Breast epithelium (tissue), 4 donors: ENCODE measurements at places on chromosomes 7 and 10. TPM values are rescaled to one million over a fixed set of nuclear protein-coding genes. Genes with fewer than 3 reads are reported as not detected.
A peak's percentile ranks its signal among the peaks of the same experiment; 100 is the strongest.

MORN4 gene
- total RNA-seq: 3.5 TPM

CARD11 gene
- total RNA-seq: 0.80 TPM

PCDH15 gene
- not detected for total RNA-seq

POLD2 gene
- total RNA-seq: 38.9 TPM

ZNF12 gene
- 43.0 TPM for total RNA-seq

ING3 gene
- 14.6 TPM for total RNA-seq

GNGT1 gene
- not detected for total RNA-seq

OR2A1 gene
- total RNA-seq: 0.15 TPM

GCC1 gene
- 19.0 TPM for total RNA-seq

ESYT2 gene
- total RNA-seq: 115 TPM

CACNA2D1 gene
- 16.0 TPM for total RNA-seq

BTAF1 gene
- total RNA-seq: 64.2 TPM

APBB1IP gene
- 3.5 TPM for total RNA-seq

NEUROG3 gene
- total RNA-seq: not detected

GATAD1 gene
- total RNA-seq: 51.5 TPM

NKX6-2 gene
- not detected for total RNA-seq

DNA sequence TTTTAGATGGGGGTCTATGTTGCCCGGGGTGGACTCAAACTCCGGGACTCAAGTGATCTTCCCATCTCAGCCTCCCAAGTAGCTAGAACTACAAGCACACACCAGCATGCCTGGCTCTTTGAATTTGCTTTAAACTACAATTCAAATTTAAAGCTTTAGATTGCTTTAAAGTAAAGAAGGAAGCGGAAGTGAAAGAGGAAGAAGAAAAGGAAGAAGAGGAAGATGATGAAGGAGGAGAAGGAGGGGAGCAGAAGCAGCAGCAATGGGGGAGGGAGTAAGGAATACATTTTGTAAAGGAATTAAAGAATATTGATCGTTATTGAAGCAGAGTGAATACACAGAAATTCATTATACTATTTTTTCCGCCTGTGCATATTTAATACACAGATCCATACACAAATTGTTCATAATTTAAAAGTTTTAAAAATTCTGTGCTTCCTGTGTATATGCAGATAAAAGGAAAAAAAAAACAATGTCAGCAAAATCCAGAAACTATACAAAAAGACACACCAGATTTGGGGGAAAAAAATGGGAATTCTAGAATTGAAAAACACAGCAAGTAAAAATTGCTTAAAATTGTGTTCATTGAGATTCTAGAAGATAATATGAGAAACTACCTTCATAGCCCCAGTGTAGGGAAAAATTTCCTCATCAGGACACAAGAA, 60.8 kb upstream of the KCNMA1 start:
- no peaks in the 10 kb centered on the region for H3K27me3 ChIP-seq
- no peak overlapping the region for H3K4me3 ChIP-seq
- H3K4me1 ChIP-seq: no peaks in the 10 kb centered on the region

GRCh38 chr7:43760861-43761260, 2.4 kb downstream of the BLVRA start:
- no peak overlapping the region for H3K27ac ChIP-seq
- H3K4me1 ChIP-seq: peaks cover 8% of the 10 kb centered on the region
- no peaks in the 10 kb centered on the region for H3K27me3 ChIP-seq
- H3K36me3 ChIP-seq: no peaks in the 10 kb centered on the region

GRCh38 chr10:132555648-132556575, 18.3 kb downstream of the INPP5A start:
- H3K36me3 ChIP-seq: no peaks in the 10 kb centered on the region
- DNase-seq: no peak
- H3K27me3 ChIP-seq: no peaks in the 10 kb centered on the region
- no peak overlapping the region for H3K4me3 ChIP-seq
- H3K4me1 ChIP-seq: no peaks in the 10 kb centered on the region

- no peaks in the 10 kb centered on the region for H3K4me1 ChIP-seq
- no peaks in the 10 kb centered on the region for H3K27me3 ChIP-seq
- H3K27ac ChIP-seq: no peak overlapping the region
- DNase-seq: no peak
- no peak overlapping the region for H3K4me3 ChIP-seq
These were observed 59.2 kb downstream of the HSPA12A start for GRCh38 chr10:116683166-116683565.

DNA sequence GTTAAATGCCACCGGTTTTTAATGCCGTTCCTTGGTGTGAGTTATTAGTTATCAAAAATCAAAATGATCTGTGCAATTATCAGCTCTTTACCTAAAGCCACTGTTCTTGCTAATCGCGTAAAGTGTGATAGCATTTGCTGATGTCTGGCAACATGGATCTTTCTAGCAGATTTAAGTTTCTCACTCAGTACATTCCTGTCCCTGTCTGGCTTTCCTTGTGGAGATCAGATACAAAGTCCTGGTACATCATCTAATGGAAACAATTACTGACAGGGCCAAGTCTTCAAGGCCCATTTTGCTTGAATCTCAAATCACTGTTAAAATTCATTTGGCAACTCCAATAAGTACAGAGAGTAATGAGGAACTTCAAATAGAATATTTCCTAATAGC, 755.7 kb downstream of the AUTS2 start:
- H3K36me3 ChIP-seq: no peaks in the 10 kb centered on the region
- no peak overlapping the region for H3K27ac ChIP-seq
- no peak for DNase-seq
- no peaks in the 10 kb centered on the region for H3K4me1 ChIP-seq

- no peaks in the 10 kb centered on the region for H3K4me1 ChIP-seq
- no peaks in the 10 kb centered on the region for H3K36me3 ChIP-seq
- no peaks in the 10 kb centered on the region for H3K27me3 ChIP-seq
These were observed 198.7 kb downstream of the AHR start for GRCh38 chr7:17497136-17497535.

DNA sequence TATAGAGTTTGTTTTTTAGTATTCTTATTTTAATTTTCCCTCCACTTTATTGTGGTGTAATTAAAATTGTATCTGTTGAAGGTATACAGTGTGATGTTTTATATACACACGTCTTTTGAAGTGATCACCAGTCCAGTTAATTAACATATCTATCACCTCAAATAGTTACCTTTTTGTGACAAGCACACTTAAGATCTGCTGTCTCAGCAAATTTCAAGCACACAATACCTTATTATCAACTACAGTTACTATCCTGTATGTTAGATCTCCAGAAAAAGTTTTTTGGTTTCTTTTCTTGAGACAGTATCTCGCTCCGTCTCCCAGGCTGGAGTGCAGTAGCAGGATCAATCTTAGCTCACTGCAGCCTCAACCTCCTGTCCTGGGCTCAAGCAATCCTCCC, 8.7 kb downstream of the WIPI2 start:
- no peaks in the 10 kb centered on the region for H3K27me3 ChIP-seq
- H3K4me3 ChIP-seq: no peak overlapping the region
- no peak for DNase-seq
- H3K27ac ChIP-seq: no peak overlapping the region

DNA sequence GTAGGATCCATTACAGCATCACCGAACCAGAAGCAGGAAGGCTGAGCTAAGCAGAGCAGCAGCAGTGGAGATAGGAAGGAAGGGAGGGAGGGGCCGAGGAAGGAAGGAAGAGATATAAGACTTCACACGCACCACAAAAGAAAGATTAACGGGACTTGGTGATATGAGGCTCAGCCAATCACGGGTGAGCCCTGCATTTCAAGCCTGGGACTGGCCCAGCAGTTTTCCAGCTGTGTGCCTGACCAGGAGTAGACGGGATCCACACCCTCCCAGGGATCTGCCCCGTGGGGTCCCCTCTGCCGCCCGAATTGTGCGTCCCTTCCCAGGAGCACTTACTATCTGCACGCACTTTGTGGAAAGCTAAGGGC, 16.2 kb downstream of the ATG9B start:
- peak overlapping the region; percentile 34 for H3K4me3 ChIP-seq
- H3K4me1 ChIP-seq: no peaks in the 10 kb centered on the region
- no peak for DNase-seq
- no peaks in the 10 kb centered on the region for H3K36me3 ChIP-seq

DNA sequence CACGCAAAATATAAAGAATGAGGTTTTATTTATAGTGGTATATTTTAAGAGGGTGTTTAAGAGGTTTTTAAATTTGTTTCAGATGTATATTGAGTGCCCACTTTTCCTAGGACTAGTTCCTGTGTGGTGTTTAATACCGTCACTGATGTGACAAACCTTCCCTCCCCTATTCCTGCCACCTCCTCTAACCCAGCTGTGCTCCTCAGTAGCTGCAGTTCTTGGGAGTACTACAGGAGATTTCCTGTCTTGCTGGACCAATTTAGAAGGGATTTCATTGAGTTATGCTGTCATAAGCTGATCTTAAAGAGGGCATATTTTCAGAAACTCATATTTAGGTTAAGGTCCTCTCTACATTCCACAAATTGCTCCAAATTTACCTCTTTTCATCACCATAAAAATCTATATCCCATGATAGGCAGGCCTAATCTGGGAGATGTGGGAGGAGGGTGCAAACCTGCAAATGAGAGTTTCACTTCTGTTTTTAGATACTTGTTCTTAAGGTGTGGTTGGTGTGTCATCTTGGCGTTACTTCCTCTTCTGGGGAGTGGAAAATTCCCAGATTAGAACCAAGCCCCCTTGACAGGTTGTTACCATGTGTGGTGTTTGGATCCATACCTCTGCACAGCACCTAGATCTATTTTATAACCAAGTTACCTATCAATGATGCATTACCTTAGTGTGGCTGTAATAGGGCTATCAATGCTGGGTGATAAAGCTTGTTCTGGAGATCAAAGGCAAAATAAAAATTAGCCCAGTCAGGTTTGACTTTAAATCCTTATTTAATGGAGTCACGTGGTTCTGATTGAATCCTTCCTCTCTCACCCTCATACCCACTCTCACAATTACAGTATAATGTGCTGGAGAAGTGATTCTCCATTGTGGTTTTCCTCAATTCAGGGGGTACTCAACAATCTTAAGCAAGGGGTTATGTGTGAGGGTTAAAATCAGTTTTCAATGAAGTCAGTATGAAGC, 141.1 kb downstream of the CDK14 start:
- H3K4me3 ChIP-seq: no peak overlapping the region
- no peak overlapping the region for H3K27ac ChIP-seq
- H3K36me3 ChIP-seq: no peaks in the 10 kb centered on the region

DNA sequence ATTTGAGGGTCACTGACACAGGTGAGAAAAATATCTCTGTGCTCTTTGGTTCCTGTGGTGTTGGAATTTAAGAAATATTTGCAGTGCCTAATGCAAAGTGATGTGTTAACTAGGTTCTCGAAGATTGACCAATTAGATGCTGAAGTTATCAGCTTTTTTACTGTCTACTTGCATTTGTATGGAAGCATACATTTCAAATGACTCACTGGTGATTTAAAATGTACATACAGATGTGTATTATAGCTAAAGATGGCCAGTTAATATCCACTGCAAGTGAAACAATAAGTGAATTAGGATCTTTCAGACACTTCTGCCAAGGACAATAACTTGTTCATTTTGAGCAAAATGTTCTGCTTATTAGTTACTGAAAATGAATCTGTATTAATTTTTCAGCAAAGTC, 205.0 kb downstream of the FANK1 start:
- no peak overlapping the region for H3K27ac ChIP-seq
- no peaks in the 10 kb centered on the region for H3K36me3 ChIP-seq
- no peak for DNase-seq
- H3K4me3 ChIP-seq: no peak overlapping the region
- no peaks in the 10 kb centered on the region for H3K4me1 ChIP-seq

DNA sequence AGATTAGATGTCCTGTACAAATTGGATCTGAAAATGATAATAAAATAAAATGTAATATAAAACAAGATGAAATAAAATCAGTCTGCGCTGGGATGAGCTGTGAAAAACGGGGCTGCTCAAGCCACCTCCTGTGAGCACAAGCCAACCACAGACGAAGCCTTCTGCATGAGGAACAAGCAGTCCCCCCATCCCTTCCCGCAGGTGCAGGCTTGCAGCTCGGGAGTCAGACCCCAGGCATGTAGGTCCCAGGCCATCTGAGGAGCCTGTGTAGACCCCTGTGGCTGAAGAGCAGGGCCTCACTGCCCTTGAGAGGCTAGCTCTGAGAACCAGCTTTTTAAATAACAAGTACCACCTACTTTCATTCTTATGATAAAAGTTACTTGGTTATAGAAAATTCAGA, 123.4 kb downstream of the TNS3 start:
- no peak overlapping the region for H3K27ac ChIP-seq
- H3K4me3 ChIP-seq: no peak overlapping the region
- H3K27me3 ChIP-seq: no peaks in the 10 kb centered on the region
- no peaks in the 10 kb centered on the region for H3K4me1 ChIP-seq

GRCh38 chr7:141306081-141306480, 232.2 kb downstream of the TMEM178B start:
- no peak for DNase-seq
- no peak overlapping the region for H3K4me3 ChIP-seq
- no peaks in the 10 kb centered on the region for H3K36me3 ChIP-seq
- no peaks in the 10 kb centered on the region for H3K27me3 ChIP-seq

GRCh38 chr10:78424723-78425122, 391.1 kb downstream of the RPS24 start:
- H3K27me3 ChIP-seq: no peaks in the 10 kb centered on the region
- H3K27ac ChIP-seq: no peak overlapping the region
- H3K4me3 ChIP-seq: no peak overlapping the region
- H3K4me1 ChIP-seq: no peaks in the 10 kb centered on the region
- no peaks in the 10 kb centered on the region for H3K36me3 ChIP-seq
